Muscle of back (tissue), 13 donors: ENCODE measurements at places on chromosomes 1 and 21.

DNA sequence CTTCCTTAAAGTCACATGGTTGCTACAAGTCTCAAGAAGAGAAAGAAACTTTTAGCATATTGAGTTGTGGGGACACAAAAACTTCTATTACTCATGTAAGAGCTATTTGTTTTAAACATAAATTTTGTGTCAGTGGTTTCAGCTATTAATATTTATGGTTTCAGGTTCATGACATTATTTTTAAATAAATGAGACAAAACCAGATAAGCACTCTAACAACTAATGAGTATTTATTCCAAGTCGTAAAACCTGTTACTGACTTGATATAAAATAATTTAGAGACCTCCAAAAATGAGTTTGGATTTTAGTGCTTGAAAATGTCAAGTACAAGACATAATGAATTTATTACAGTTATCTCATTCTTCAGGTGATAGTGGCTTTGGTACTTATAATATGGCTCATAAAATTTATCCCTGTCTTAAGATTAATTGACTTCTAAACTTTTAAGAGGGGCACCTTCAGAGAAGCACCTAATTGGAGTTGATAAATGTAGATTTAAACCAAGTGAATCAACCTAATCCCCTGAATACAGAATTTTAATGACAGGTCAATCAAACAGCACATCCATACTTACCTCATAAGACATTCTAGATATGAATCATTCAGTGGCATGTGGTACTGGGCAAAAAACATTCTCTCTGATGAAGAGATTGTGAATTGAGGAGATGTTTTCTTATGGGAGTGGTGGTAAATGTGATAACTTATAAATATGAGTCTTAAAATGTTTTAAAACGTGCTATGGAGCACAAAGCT is 167.7 kb upstream of the PTGFR start:
- no peak for DNase-seq

DNA sequence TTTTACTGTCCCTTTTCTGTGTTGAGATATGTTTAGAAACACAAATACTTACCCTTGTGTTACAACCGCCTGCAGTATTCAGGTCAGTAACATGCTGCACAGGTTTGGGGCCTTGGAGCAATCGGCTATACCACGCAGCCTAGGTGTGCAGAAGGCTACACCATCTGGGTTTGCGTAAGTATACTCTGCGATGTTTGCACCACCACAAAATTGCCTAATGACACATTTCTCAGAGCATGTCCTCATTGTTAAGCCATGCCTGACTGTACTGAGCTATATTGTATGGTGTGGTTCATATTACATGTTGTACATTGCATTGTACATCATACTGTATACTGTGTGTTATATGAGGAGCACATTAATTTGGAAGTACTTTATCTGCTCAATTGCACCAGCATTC is 247.4 kb downstream of the RHOU start:
- no peak for DNase-seq

- no peak for DNase-seq
These were observed 357.2 kb downstream of the USP25 start for GRCh38 chr21:16086936-16087335.

DNA sequence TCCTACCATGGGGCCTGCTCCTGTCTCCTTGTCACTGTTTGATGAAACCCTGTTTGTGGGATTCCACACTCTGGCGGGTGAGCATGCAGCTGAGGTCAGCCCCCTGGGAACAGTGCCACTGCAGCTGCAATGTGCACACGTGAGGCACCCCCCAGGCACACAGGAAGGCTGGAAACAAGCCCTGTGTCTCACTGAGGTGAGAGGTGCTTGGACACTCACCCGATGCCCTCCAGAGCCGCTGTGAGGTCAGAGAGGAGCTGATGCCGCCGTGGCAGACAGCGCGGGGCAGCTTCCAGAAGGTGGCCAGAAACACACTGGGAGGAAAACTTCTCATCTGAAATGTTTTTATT is 49.7 kb downstream of the SLX9 start:
- DNase-seq, result no peak

GRCh38 chr1:196136396-196136795 is 471.8 kb downstream of the KCNT2 start:
- DNase-seq, result no peak

- no peak for DNase-seq
These were observed 481.1 kb downstream of the PTBP2 start for GRCh38 chr1:97202481-97203380.

GRCh38 chr1:68051475-68051874 is 1.0 kb upstream of the DIRAS3 start:
- DNase-seq, result peak; percentile 74

- no peak for DNase-seq
These were observed 457.0 kb upstream of the PROX1 start for GRCh38 chr1:213530611-213531320.

DNA sequence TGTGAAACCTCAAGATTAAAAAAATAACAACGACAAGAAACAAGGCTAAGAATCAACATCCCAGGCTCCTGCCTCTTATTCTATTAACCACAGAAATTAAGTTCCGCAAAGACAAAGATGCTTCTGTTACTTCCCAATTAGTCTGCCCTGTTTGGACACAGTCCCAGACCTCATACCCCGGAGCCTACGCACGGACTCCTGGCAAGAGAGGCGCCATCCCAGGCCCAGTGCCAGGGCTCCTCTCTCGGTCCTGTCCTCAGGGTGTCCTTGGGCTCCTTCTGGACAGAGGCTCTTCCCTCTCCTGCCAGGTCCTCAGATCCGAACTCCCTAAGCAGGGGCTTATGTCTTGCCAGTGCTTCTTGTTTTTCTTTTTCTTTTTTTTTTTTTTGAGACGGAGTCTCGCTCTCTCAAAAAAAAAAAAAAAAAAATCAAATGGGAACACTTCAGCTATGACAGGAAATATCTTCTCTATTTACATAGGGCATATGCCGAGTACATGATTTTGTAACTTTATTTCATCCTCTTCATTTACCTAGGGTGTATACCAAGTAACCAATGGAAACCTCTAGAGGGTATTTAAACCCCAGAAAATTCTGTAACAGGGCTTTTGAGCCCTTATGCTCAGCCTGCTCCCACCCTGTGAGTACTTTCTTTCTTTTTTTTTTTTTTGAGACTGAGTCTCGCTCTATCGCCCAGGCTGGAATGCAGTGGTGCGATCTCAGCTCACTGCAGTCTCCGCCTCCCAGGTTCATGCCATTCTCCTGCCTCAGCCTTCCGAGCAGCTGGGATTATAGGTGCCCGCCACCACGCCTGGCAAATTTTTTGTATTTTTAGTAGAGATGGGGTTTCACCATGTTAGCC is 11.7 kb upstream of the ENO1 start:
- peak; percentile 71 for DNase-seq

GRCh38 chr1:116751146-116751545 is 3.1 kb upstream of the CD2 start:
- DNase-seq, result no peak

GRCh38 chr1:65165269-65165993 is 17.4 kb downstream of the AK4 start:
- no peak for DNase-seq
